Inflammatory macrophage treated with lipopolysaccharide for 1 hour (primary cell): ENCODE measurements at places on chromosomes 7 and 10.

DNA sequence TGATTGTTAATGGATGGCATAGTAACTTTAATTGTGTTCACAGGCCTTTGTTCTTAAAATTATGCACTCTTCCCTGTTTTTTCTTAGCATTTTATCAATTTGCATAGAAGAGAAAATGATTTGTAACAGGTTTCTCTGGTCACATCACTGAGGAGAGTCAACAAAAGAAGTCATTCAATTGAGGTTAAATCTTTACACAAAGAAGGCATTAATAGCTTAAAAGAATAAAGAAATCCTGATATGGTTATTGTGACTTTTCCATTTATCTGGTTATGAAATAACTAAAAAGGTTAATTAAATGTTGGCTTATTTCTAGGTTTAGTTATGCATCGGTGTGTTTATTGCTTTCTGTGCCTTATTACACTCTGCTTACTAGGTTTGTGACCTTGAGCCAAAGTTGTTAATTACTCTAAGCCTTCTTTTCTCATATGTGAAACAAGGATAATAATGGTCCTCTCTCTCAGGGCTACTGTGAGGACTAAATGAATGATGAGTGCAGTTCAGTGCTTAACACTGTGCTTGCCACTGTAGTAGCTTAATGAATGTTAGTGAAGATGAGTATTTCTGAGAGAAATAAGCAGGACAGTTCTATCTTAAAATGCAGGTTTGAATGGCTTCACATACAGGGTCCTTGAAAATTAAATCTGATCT is 12.1 kb downstream of the BMPR1A start:
- no peak for DNase-seq

GRCh38 chr10:108275895-108276685 is 1111.6 kb upstream of the SORCS1 start:
- no peak for DNase-seq

- no peak for DNase-seq
These were observed 345.2 kb upstream of the SHH start for GRCh38 chr7:156157409-156158012.

- DNase-seq = peak; percentile 82
These were observed 21.6 kb upstream of the LIMK1 start for GRCh38 chr7:74061840-74062539.

DNA sequence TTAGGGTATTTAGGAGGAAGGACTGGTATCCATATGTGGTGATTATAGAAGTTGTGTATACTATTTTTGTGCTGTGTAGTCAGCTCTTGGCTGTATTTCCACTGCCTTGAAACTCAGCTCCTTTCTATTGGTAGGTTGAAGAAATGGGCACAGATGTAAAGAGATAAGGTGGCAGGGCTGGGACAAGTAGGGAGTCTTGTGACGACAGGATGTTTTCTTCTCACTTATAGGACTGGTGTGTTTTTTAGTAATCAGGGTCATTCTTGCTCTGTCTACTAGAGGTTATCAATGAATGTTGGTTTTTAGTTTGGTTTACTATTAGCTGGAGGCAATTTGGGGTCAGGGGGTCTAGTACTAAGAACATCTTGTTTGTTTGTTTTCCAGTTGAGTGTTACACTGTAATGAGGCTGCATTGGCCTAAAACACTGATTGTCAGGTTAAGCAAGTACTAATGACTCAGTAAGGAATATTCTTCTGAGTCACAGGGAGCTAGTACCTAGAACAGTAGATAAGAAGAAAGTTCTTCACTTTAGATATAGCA is 11.8 kb downstream of the UBN2 start:
- no peak for DNase-seq

- no peak for DNase-seq
These were observed 16.6 kb downstream of the RPP38 start for GRCh38 chr10:15113766-15114165.

- DNase-seq = no peak
These were observed 103.1 kb upstream of the AFAP1L2 start for GRCh38 chr10:114507449-114507848.

DNA sequence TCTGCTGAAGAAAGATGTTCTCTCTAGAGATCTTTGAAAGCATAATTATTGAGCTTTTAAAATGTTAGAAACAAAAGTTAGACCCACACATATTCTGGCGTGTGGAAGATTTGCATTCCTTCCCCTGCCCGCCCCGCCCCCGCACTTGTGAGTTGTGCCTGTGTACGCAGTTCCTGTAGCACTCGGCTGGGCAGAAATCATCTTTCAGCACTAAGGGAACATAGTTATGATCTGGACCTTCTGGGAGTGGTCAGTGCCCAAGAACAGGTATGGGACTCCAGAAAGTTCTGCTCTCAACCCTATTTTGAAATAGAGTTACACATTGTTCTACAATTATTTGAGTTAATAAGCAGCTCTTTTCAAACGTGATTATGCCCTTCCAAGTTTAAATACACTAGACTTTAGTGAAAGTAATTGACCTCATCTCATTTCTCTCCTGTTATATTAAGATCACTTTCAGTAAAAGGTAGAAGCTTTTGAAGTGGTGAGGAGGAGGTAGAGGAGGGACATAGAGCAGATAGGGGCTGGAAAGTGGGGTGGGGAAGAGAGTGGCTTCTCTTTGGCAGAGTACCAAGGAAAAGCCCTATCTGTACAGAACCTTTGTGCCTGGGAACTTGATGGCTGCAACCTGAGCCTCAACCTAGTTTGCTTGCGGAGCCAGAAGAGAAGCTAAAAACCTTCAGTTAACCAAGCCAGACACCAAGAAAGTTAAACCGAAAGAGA is 5.7 kb downstream of the BLVRA start:
- DNase-seq = peak; percentile 85

DNA sequence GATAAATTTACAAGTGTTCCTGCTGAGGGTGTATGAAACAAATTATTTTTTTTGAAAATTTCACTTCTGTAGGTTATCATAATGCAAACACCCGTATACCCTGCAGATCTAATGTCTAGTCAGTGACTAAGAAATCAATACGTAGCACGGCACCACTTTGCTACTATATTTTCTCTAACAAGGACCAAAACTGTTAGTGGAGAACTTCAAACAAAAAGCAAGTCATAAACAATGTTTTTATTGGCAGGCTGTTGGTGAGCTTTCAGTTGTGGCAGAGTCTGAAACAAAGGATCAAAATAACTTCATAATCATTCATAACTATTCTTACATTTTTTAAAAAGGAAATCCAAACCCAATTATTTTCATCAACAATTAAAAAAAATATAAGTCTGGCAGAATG is 11.8 kb downstream of the SEM1 start:
- DNase-seq = no peak

DNA sequence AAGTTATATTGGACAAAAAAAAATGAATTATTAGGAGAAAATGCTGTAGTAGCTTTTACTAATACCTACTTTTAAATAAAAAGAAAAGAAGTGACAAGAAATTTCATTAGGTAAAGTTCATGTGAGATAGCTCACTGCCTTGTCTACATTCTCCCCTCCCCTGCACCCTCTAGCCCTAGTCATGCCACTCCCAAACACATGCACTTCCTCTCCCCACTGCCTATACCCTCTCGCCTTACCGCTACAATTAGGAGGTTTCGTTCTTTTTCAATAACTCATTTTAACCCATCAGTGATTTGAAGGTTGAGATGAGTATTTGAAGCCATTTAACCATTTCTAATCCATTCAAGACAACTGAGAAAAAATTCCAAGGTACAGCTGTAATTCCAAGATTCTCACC is 75.3 kb downstream of the HIBADH start:
- DNase-seq = no peak
